ENCODE measurements at places on chromosomes 3 and 15. TPM values are rescaled to one million over a fixed set of nuclear protein-coding genes. Genes with fewer than 3 reads are reported as not detected.

- no peak overlapping the region for H3K4me3 ChIP-seq
- peaks cover 20% of the 10 kb centered on the region for H3K4me1 ChIP-seq
- DNase-seq, result no peak
- no peak overlapping the region for H3K27ac ChIP-seq
These were observed 194.2 kb downstream of the ATP10A start for GRCh38 chr15:25668901-25669300.

GRCh38 chr3:89467898-89468363, 360.5 kb downstream of the EPHA3 start:
- H3K4me3 ChIP-seq, result no peak overlapping the region
- peaks cover 5% of the 10 kb centered on the region for H3K36me3 ChIP-seq
- no peaks in the 10 kb centered on the region for H3K27me3 ChIP-seq
- no peaks in the 10 kb centered on the region for H3K4me1 ChIP-seq

DNA sequence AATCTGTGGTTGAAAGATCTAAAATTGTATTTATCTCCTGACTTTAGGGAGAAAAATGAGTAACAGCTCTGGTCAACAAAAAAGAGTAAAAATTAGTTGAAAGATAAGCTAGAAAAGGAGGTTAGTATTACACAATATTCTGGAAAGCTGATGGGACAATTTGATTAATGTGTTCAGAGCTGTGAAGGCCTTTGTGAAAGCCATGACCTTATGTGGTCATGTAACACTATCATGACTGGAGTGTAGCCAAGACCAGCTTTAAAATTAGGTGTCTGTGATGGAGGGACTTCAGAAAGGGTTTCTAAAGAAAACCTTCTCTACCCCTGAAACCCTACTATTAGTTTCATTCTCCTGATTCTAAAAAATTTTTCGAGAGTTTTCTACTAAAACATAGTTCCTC, 127.2 kb downstream of the NFKBIZ start:
- no peak overlapping the region for H3K27ac ChIP-seq
- DNase-seq, result no peak
- no peaks in the 10 kb centered on the region for H3K4me1 ChIP-seq

DNA sequence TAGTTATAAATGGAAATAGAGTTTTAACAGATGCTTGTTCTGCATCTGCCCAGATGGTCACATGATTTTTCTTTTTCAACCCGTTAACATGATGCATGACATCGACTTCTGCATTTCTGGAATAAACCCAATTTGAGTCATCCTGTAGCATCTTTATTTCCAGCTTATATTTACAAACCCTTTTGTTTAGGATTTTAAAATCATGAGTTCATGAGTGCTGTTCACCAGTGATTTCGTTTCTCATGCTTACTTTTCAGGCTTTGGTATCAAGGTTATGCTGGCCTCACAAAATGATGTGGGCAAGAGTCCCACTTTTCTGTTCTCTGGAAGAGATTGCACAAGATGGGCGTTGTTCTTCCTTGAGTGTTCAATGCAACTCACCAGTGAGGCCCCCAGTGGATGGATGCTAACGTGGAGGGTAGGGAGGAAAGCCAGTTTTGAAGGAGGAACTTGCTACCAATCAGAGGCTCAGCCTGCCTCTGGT, 5.2 kb downstream of the HRH1 start:
- peak overlapping the region; percentile 70 for H3K27ac ChIP-seq
- H3K4me3 ChIP-seq, result no peak overlapping the region
- H3K27me3 ChIP-seq, result no peaks in the 10 kb centered on the region
- H3K4me1 ChIP-seq, result peaks cover 17% of the 10 kb centered on the region

DNA sequence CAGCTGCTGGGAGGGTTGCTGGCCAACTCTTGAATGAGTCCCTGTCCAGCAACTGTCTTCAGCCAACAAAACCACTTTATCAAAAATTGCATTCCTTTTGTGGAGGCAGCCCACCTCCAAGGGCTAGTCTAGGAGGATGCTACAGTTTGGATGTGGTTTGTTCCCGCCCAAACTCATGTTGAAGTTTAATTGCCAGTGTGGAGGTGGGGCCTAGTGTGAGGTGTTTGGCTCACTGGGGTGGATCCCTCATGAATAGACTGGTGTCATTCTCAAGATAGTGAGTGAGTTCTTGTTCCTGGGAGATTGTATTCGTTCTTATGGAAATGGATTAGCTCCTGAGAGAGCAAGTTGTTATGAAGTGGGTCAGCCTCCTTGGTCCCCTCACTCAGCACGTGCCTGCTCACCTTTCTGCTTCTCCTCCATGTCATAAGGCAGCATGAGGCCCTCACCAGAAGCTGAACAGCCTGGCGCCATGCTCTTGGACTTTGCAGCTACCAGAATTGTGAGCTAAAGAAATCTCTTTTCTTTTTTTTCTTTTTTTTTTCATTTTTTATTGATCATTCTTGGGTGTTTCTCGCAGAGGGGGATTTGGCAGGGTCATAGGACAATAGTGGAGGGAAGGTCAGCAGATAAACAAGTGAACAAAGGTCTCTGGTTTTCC, 4.2 kb upstream of the RFC4 start:
- H3K4me3 ChIP-seq, result no peak overlapping the region
- H3K27me3 ChIP-seq, result peaks cover 5% of the 10 kb centered on the region
- peaks cover 13% of the 10 kb centered on the region for H3K4me1 ChIP-seq
- no peaks in the 10 kb centered on the region for H3K36me3 ChIP-seq

DNA sequence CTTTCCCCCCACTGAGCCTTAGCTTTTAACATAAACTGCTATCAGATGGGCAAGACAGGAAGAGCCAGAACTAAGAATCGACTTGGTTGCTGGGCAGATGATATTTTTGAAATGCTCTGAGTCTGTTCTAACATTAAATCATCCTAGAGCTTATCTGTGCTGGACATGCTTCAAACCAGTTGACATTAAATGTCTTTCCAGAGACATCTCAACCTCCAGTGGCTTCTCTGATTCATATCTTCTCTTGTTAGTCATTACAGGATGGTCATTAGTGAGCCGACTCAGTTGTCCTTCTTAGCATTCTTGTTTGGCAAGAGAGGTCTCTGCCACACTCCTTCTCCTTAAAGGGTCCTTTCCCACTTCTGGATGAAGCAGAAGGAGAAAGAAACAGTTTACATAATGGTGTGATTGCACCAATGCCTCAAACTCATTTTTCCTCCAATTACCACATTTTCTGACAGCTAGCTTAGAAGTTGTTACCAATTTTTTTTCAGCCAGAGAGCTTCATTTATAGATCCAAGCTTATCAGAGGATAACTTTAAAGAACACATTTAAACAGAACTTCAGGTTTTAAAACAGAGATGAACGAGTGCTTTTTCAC, 21.7 kb upstream of the SYN2 start:
- no peaks in the 10 kb centered on the region for H3K36me3 ChIP-seq
- H3K27ac ChIP-seq, result no peak overlapping the region
- no peak for DNase-seq
- H3K4me1 ChIP-seq, result no peaks in the 10 kb centered on the region
- H3K27me3 ChIP-seq, result peaks cover 5% of the 10 kb centered on the region

- no peak for DNase-seq
- peaks cover 81% of the 10 kb centered on the region for H3K36me3 ChIP-seq
- no peak overlapping the region for H3K4me3 ChIP-seq
- no peak overlapping the region for H3K27ac ChIP-seq
- H3K27me3 ChIP-seq, result no peaks in the 10 kb centered on the region
These were observed 16.8 kb downstream of the AP4E1 start for GRCh38 chr15:50925281-50925680.

- H3K4me3 ChIP-seq, result peak overlapping the region; percentile 84
- H3K27me3 ChIP-seq, result no peaks in the 10 kb centered on the region
- peak; percentile 21 for DNase-seq
- H3K4me1 ChIP-seq, result peaks cover 3% of the 10 kb centered on the region
- H3K36me3 ChIP-seq, result no peaks in the 10 kb centered on the region
- H3K27ac ChIP-seq, result peak overlapping the region; percentile 92
These were observed 532 bp downstream of the B4GALT4 start for GRCh38 chr3:119240101-119240590.

Gene UTS2B
- polyA plus RNA-seq, result 0.22 TPM

- H3K36me3 ChIP-seq, result no peaks in the 10 kb centered on the region
- no peaks in the 10 kb centered on the region for H3K4me1 ChIP-seq
- DNase-seq, result no peak
- no peak overlapping the region for H3K27ac ChIP-seq
These were observed 3.6 kb upstream of the SOX14 start for GRCh38 chr3:137760341-137761098.

Gene PCOLCE2
- 57.8 TPM for polyA plus RNA-seq

DNA sequence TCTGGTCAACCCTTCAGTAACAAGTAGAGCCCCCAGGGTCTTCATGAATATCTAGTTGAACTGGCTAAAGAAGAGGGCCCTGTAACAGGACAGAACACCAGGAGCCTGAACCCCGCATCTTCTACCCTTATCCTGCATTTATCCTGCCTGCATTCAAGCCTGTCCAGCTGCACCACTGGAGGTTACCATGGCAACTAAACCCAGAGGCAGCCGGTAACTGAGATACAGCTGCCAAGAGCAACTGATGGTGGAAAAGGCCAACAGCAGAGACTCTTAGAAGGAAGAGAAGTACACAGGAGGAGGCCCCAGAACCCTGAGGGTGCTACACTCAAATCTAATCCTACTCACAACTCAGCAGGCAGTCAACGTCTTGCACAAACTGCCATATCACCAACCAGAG, 3.7 kb upstream of the PRKAR2A start:
- no peak overlapping the region for H3K4me3 ChIP-seq
- no peaks in the 10 kb centered on the region for H3K27me3 ChIP-seq
- no peaks in the 10 kb centered on the region for H3K36me3 ChIP-seq
- H3K27ac ChIP-seq, result no peak overlapping the region
- peaks cover 4% of the 10 kb centered on the region for H3K4me1 ChIP-seq
- no peak for DNase-seq

DNA sequence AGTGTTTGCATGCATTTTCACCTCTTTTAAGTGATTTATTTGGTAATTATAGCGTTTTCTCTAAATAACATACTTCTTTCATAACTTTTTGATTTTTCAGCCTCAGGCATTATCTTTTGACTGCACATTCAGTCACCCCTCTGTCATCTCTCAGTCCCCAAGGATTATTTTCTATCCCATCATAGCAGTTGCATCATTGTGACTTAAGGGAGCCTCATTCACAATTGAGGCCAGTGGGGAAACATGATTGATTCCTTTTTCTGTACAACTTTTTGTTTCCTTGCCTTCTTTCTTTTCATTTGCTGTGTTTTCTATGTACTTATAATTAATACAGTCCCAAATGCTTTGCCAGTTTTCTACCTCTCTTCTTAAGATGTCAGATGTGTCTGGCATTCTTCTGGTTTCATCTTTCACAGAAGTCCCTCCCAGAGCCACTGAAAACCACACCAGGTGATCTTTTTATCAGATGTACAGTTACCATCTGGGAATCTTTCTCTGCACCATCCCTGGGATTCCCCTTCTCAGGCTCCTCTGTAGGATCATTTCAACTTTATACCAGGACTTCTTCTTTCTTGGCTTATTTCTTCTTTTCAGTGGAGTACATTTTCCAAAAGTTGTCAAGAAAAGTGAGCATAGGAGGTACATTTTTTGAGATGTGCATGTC, 151.4 kb downstream of the RAP2B start:
- no peaks in the 10 kb centered on the region for H3K27me3 ChIP-seq
- H3K36me3 ChIP-seq, result no peaks in the 10 kb centered on the region
- no peak for DNase-seq
- no peak overlapping the region for H3K27ac ChIP-seq

Gene ZPLD1
- polyA plus RNA-seq, result not detected

- no peaks in the 10 kb centered on the region for H3K27me3 ChIP-seq
These were observed 51.0 kb downstream of the CCDC54 start for GRCh38 chr3:107428051-107428858.

Gene CELSR3
- polyA plus RNA-seq, result 0.44 TPM

GRCh38 chr15:77596821-77597803, 35.6 kb downstream of the LINGO1 start:
- H3K4me3 ChIP-seq, result no peak overlapping the region
- no peak for DNase-seq
- no peaks in the 10 kb centered on the region for H3K27me3 ChIP-seq
- H3K27ac ChIP-seq, result no peak overlapping the region
- H3K36me3 ChIP-seq, result no peaks in the 10 kb centered on the region

Gene MRPS22
- polyA plus RNA-seq, result 84.4 TPM

- H3K4me1 ChIP-seq, result peaks cover 9% of the 10 kb centered on the region
- H3K27me3 ChIP-seq, result no peaks in the 10 kb centered on the region
- no peaks in the 10 kb centered on the region for H3K36me3 ChIP-seq
These were observed 8.2 kb upstream of the TMEM62 start for GRCh38 chr15:43125100-43125661.

GRCh38 chr15:52120488-52120887, 7.9 kb upstream of the BCL2L10 start:
- no peaks in the 10 kb centered on the region for H3K4me1 ChIP-seq
- DNase-seq, result no peak
- H3K27ac ChIP-seq, result no peak overlapping the region
- no peaks in the 10 kb centered on the region for H3K27me3 ChIP-seq

Gene COPS2
- 40.6 TPM for polyA plus RNA-seq

DNA sequence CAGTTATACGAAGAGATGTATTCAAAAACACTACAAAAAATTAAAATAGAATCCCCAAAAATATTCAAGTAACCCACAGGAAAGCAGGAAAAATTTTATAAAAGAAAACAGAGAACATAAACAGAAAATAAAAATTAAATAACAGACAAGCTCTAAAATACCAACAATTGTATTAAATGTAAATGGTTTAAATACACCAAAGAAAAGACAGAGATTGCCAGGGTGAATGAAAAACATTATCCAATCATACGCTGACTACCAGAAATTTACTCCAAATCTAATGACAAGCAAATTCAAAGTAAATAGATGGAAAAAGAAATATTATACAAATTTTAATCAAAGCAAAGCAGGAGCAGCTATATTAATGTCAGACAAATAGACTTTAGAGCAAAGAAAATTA, 103.6 kb downstream of the BOC start:
- H3K27me3 ChIP-seq, result no peaks in the 10 kb centered on the region
- peaks cover 4% of the 10 kb centered on the region for H3K36me3 ChIP-seq
- no peak for DNase-seq
- H3K27ac ChIP-seq, result no peak overlapping the region

- no peaks in the 10 kb centered on the region for H3K36me3 ChIP-seq
- peak overlapping the region; percentile 80 for H3K27ac ChIP-seq
- H3K4me3 ChIP-seq, result no peak overlapping the region
- no peak for DNase-seq
- H3K27me3 ChIP-seq, result no peaks in the 10 kb centered on the region
These were observed 5.3 kb downstream of the TM4SF4 start for GRCh38 chr3:149479621-149480325.

- peaks cover 34% of the 10 kb centered on the region for H3K4me1 ChIP-seq
- peaks cover 67% of the 10 kb centered on the region for H3K36me3 ChIP-seq
- no peaks in the 10 kb centered on the region for H3K27me3 ChIP-seq
- no peak overlapping the region for H3K4me3 ChIP-seq
These were observed 20.0 kb downstream of the ABTB1 start for GRCh38 chr3:127692501-127693335.

GRCh38 chr3:191768421-191768820, 307.5 kb downstream of the PYDC2 start:
- H3K4me1 ChIP-seq, result no peaks in the 10 kb centered on the region
- no peak for DNase-seq
- no peak overlapping the region for H3K27ac ChIP-seq
- H3K4me3 ChIP-seq, result no peak overlapping the region

GRCh38 chr3:177481329-177481728, 284.0 kb upstream of the TBL1XR1 start:
- peak overlapping the region; percentile 26 for H3K27ac ChIP-seq
- H3K4me3 ChIP-seq, result no peak overlapping the region
- no peaks in the 10 kb centered on the region for H3K27me3 ChIP-seq
- H3K36me3 ChIP-seq, result no peaks in the 10 kb centered on the region

Gene TEX55
- polyA plus RNA-seq, result not detected
